ENCODE measurements at places on chromosomes 2 and 18. TPM values are rescaled to one million over a fixed set of nuclear protein-coding genes. Genes with fewer than 3 reads are reported as not detected.

Gene PCARE
- not detected for total RNA-seq

Gene SKOR2
- total RNA-seq: not detected

Gene CD8A
- total RNA-seq: 0.26 TPM

Gene OXER1
- total RNA-seq: not detected

Gene RFX8
- not detected for total RNA-seq

Gene RPRD1A
- total RNA-seq: 15.4 TPM

Gene EPHA4
- total RNA-seq: 1.3 TPM

Gene LIMS4
- 0.62 TPM for total RNA-seq

Gene CFAP210
- 0.18 TPM for total RNA-seq

Gene AUP1
- total RNA-seq: 248 TPM

Gene LAMA1
- total RNA-seq: 0.02 TPM

Gene MCM6
- 46.8 TPM for total RNA-seq

Gene SNRNP200
- 133 TPM for total RNA-seq

Gene AMER3
- not detected for total RNA-seq

Gene SPDYA
- 0.14 TPM for total RNA-seq

Gene MAPRE3
- 11.4 TPM for total RNA-seq

Gene UGT1A7
- total RNA-seq: 6.2 TPM

Gene SCN2A
- total RNA-seq: not detected

Gene ASXL2
- total RNA-seq: 12.7 TPM

Gene RAB1A
- total RNA-seq: 228 TPM

Gene WNT6
- 0.08 TPM for total RNA-seq

Gene PLGLB2
- not detected for total RNA-seq

Gene GPR45
- total RNA-seq: not detected

Gene OR6B2
- not detected for total RNA-seq

Gene STPG4
- not detected for total RNA-seq

Gene KIAA2012
- total RNA-seq: not detected

Gene LRRTM4
- not detected for total RNA-seq

Gene UGT1A10
- total RNA-seq: 0.18 TPM

Gene MOCOS
- 2.7 TPM for total RNA-seq

Gene MPP4
- 0.10 TPM for total RNA-seq

Gene RAMP1
- total RNA-seq: not detected

Gene VAMP8
- 23.2 TPM for total RNA-seq

Gene YIPF4
- total RNA-seq: 52.0 TPM

Gene COL4A4
- total RNA-seq: 3.1 TPM

Gene AQP12B
- not detected for total RNA-seq

Gene SOX11
- not detected for total RNA-seq

Gene TDRD15
- total RNA-seq: not detected

Gene MREG
- total RNA-seq: 5.0 TPM

Gene PPP1R1C
- total RNA-seq: 0.90 TPM

Gene CNRIP1
- total RNA-seq: 2.3 TPM

Gene LRRTM1
- not detected for total RNA-seq

Gene POTEJ
- total RNA-seq: not detected

Gene ANKRD30B
- not detected for total RNA-seq

Gene LGALSL
- 10.1 TPM for total RNA-seq

Gene EPB41L3
- total RNA-seq: 0.52 TPM

Measured in A549 treated with ZK216348 at 1 μM for 4 hours (cell line).